ENCODE measurements at places on chromosomes 1 and 21.

DNA sequence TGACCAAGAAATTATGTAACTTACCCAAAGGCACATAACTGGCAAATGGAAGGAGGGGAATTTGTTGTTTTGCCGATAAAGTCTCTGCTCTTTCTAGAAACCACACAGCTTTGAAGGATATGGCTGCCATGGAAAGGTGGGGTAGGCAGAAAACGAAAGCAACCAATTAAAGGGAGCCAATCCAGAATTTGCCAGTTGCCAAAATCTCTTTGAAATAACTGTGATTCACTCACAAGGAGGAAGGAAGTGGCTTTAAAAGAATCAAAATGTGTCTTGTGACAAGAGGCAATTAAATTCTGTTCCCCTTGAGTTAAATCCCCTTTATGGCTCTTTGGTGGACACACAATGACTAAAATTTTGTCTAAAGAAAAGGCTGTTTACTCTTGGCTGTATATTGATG lies 61.2 kb upstream of the CCDC190 start:
- DNase-seq, result no peak

- no peak for DNase-seq
Measured at GRCh38 chr1:82604524-82604923, 803.8 kb downstream of the ADGRL2 start.

- DNase-seq, result no peak
Measured at GRCh38 chr1:47681735-47682134, 243.9 kb downstream of the FOXD2 start.

DNA sequence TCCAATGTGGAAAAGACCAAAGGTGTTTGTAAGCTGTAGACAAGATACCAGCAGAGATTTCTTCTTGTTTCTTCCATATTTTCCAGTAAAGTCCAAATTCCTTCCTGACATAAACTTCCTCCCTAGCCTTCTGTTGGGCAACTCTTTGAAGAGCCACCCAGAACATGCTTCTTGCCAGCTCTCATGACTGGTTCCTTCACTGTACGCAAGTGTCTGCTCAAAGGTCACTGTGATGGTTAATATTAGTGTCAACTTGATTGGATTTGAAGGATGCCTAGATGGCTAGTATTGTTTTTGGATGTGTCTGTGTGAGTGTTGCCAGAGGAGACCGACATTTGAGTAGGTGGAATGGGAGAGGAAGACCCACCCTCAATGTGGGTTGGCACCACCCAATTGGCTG lies 416.6 kb upstream of the RUNX1 start:
- no peak for DNase-seq

DNA sequence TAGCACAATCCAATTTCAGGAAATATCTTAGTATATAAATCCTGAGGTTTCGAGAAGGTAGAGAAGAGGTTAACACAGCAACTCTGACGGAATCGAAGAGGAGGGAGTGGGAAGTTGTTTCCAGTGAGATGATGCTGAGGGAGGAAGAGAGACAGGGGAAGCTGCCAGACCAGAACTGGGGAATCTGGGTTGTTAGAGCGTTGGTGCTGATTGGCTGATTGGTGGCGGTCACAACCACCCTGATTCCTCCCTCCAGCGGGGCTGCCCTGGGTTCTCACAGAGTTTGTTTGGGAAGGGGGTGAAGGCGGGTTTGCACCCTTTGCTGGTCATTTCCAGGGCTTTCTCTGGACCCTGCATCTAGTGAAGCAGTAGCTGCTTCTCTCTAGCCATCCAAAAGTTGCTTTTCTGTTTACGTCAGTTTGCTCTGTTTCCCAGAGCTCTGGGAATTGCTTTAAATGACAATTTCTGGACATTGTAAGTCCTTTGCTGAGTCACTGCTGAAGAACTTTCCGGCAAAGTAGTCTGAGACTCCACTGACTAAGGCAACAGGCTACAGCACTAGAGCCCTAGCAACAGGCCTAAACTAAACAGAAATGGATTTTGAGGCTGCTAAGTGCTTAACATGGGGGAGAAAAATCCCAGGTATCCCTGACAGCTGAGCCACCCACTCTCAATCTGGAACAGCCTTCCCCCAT lies 90.1 kb downstream of the TENT5C start:
- peak; percentile 69 for DNase-seq

DNA sequence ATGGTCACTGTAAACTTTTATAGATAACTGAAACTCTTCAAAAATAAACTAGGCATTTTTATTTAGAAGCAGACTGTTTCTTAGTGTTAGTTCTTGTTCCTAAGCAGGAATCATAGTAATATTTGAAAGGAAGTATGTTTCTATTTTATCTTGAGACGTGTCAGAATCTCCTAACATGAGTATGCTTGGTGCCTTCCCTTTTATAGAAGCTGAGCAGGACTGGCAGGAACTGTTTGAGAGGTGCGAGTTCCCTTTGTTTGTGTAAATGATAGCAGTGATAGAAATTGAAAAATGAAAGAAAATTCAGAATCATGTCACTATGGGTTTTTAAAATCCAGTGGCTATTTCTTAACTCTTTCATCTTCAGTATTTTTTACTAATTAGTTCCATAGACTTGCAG lies 56.9 kb downstream of the LRRC8D start:
- no peak for DNase-seq

- no peak for DNase-seq
Measured at GRCh38 chr1:107342316-107342715, 201.5 kb downstream of the NTNG1 start.

- peak; percentile 97 for DNase-seq
Measured at GRCh38 chr1:17550729-17551584, 11.5 kb downstream of the ARHGEF10L start.

DNA sequence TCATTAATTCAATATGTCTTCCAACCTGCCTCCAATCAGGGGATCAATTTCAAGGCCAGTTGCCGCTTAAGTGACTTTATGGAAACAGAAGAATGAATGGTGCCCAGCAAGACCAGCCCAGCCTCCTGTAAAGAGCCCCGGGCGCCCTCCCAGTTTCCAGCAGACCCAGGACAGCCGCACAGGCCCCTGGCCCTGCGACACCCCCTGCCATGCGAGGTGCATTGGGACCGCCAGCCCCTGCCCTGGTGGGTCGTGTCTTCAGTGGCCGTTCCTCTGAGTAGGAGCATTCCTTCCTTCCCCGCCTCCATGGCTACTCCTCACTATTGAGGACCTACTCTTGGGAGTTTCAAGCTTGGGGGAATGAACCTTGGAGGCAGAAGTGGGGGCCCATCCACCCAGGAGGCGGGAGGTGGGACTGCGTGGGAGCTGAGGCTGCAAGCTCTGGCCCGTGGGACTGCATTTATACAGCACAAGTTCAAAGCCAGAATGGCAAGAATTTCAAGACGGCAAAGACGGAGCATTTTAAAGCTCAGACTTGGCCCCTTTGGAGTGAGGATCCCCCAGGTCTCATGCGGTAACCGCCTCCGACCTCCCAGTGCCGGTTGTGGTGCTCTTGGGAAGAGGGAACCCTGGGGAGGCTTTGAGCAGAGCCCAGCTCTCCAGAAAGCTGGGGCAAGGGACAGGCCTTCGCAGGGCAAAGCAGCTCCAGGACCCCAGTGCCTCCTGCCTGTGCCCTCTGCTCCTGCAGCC lies 73.1 kb upstream of the ACTRT2 start:
- DNase-seq, result no peak
